ENCODE measurements at places on chromosomes 16 and 17. TPM values are rescaled to one million over a fixed set of nuclear protein-coding genes. Genes with fewer than 3 reads are reported as not detected.
A peak's percentile ranks its signal among the peaks of the same experiment; 100 is the strongest.

Gene KRT25
- not detected for total RNA-seq

Gene NTN1
- 60.3 TPM for total RNA-seq

- no peaks in the 10 kb centered on the region for H3K36me3 ChIP-seq
- no peak for DNase-seq
- H3K4me3 ChIP-seq = no peak overlapping the region
- no peak overlapping the region for H3K27ac ChIP-seq
- H3K27me3 ChIP-seq = no peaks in the 10 kb centered on the region
Observed at GRCh38 chr17:71176928-71177443, 943.8 kb upstream of the SOX9 start.

GRCh38 chr17:70523426-70523825, 354.1 kb downstream of the KCNJ2 start:
- H3K36me3 ChIP-seq = no peaks in the 10 kb centered on the region
- peak overlapping the region; percentile 69 for H3K27ac ChIP-seq
- no peaks in the 10 kb centered on the region for H3K27me3 ChIP-seq
- H3K4me3 ChIP-seq = no peak overlapping the region
- DNase-seq = no peak
- peaks cover 25% of the 10 kb centered on the region for H3K4me1 ChIP-seq

DNA sequence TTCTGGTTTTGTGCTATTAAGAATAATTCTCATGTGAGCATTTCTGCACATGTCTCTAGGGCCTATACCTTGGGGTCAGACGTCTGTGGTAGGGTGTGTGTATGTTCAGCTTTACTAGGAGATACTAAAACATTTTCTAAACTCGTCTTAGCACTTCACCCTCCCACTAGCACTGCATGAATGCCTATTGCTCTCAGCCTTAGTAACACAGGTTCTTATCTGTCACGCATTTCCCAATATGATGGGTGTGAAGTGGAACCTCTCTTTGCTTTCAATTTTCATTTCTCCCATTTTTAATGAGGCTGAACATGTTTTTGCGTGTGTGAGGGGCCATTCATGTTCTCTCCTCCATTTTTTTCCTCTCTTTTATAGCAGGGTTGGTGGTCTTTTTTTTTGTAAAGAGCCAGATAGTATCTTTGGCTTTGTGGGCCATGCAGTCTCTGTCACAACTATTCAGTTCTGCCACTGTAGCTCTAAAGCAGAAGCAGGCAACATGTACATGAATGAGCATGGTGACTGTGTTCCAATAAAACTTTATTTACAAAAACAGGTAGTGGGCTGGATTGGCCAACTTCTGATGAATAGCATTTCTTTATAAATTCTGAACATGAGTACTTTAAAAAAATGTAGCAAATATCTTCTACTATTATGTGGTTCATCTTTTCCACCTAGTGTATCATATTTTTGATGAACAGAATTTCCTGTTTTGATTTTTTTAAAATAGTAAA, 354.0 kb downstream of the XYLT1 start:
- no peaks in the 10 kb centered on the region for H3K27me3 ChIP-seq
- H3K4me1 ChIP-seq = no peaks in the 10 kb centered on the region
- no peak for DNase-seq
- H3K4me3 ChIP-seq = no peak overlapping the region
- H3K36me3 ChIP-seq = no peaks in the 10 kb centered on the region
- H3K27ac ChIP-seq = no peak overlapping the region

DNA sequence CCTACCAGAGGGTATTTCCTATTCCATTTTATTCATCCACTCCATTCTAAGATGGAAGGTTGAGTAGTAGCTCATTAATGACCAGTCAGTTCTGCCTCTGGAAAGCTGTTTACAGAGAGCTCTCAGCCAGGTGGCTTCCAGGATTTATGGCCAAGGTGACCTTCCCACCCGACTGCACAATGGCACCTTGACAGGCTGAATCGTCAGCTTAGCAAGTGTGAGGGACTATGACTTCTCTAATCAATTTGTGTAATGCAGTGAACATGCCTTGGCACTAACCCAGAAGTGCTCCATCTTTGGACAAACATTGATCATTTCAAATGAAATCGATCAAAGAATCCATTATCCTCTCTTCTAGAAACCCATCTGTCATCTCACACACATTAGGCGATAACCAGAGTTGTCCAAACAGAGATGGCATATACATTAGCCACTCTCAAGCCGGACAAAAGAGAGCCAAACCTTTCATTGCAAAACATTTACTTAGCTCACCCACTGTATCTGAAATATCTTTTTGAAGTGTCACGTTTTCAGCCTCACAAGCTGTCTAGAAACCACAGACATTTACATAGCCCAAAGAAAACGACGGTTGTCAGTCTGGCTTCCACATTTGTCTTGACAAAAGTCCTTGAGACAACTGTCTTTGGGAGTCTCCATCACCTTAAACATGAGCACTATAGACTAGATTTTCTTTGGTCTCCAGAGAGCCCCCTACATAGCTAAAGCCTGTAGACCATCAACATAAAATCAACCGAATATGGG, 35.6 kb downstream of the CLEC3A start:
- no peaks in the 10 kb centered on the region for H3K4me1 ChIP-seq
- peaks cover 32% of the 10 kb centered on the region for H3K27me3 ChIP-seq
- no peak for DNase-seq
- H3K36me3 ChIP-seq = no peaks in the 10 kb centered on the region
